ENCODE measurements at places on chromosomes 3 and 15.

GRCh38 chr3:80252113-80252512 lies 484.3 kb upstream of the ROBO1 start:
- DNase-seq, result no peak

- DNase-seq, result no peak
These were observed 11.1 kb upstream of the TPRG1 start for GRCh38 chr3:189160519-189161309.

DNA sequence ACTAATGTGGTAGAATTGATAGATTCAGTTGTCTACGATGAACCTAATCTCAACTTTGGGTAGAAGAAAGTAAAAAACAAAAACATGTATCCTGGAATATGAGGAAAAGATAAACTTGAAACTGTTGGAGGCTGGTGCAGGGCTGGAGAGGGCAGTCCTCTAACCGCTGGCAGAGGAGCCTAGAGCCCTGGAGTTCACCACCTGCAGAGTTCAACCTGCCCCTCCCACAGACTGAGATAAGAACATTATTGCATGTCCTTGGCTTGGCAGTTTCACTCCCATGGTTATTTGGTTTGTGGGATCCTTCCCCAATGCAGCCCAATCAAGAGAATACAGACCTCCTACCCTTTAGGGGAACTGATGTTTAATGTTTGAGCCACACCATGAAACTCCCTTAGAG lies 53.2 kb upstream of the GATM start:
- DNase-seq, result no peak

- no peak for DNase-seq
These were observed 151.8 kb upstream of the SOX14 start for GRCh38 chr3:137612291-137612690.

- no peak for DNase-seq
These were observed 98.8 kb upstream of the HACD2 start for GRCh38 chr3:123683505-123684154.

DNA sequence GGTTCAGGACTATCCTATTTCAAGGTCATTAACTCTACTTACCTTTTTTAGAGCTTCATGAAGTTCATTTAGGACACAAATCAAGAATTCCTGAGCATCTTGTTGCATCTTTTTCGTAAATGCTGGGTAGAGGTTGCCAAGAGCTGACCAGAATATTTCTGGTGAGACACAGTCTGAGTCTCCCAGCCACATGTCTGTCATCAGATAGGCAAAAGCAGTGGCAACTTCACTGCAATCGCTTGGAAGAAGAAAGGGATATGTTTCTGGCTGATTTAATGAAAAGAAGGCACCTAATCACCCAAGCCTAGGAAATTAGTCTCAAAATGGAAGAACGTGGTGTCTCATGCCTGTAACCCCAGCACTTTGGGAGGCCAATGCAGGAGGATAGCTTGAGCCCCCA lies 2.9 kb downstream of the USP50 start:
- DNase-seq, result no peak

DNA sequence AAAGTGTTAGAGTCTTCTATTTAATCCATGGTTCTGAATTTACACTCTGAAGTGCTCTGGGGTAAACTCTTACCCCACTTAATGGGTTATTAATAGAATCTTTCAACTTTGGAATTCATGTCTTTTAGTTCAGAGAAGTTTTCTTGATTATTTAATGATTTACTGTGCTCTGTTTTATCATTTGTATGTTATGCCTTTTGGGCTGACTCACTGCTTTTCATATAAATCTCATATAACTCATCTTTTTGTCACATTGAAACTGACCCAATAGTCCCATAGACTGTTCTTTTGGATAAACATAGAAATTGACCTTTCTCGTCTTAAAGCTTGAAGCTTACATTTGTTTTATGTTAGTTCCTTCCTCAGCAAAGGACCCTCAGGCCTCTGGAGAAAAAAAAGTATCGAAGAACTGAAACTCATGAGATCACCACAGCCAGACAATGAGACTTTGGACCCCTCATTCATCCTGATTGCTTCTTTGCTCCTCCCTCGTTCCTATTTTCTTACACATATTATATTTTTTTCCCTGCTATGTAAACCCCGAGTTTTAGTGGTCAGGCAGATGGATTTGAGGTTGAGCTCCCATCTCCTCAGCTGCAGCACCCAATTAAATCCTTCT lies 229.1 kb upstream of the CBLB start:
- no peak for DNase-seq

- no peak for DNase-seq
These were observed 258.4 kb downstream of the OPA1 start for GRCh38 chr3:193851428-193851847.

GRCh38 chr3:42066516-42067181 lies 24.5 kb upstream of the TRAK1 start:
- DNase-seq, result peak; percentile 84

DNA sequence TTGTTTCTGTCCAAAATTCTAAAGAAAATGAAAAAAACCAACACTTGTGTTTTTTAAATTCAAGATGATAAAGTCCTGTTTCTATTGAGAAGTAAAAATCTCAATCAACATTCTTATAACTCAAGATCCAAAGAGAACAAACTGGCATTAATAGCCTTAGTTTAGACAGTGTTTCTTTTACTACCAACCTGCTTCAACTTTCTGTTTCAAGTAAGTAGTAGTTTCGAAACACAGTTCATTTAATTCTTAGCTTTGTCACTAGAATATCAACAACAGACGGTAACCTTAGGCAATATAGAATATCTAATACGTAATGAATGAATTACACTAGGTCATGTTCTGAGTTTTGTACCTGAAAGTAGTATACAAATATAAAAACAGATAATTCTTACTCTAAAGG lies 23.7 kb downstream of the CIP2A start:
- no peak for DNase-seq

DNA sequence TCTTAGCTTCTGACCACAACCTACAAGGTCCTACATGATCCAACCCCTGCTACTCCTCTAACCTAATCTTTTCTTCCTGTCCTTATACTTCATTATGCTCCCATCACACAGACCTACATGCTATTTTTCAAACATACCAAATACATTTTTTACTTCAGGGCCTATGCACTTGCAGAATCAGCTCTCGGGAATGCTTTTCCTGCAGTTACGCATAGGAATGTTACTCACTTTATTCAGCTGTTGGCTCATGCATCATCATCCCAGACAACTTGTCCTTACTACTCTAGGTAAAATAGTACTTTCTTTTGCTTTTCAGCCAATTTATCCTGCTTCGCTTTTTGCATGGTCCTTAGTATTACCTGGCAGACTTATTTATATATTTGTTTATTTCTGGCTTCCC lies 105.6 kb downstream of the OXSM start:
- peak; percentile 4 for DNase-seq

GRCh38 chr3:167110901-167111300 lies 269.2 kb downstream of the ZBBX start:
- no peak for DNase-seq

DNA sequence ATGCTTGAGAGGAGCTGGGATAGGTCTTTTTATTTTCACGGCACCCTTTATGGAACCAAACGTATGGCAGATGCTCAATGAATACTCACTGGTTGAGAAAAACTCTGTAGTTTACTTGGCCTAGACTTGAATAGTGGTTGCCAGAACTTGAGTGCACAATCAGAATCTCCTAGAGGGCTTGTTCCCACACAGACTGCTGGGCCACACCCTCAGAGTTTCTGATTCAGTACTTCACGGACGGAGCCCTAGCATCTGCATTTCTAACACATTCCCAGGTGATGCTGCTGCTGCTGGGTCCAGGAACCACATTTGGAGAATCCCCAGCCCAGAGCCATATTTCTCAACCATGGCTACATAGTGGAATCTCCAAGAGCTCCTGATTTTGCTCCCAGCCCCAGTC lies 24.6 kb downstream of the CA12 start:
- no peak for DNase-seq

GRCh38 chr3:55965776-55966175 lies 478.7 kb upstream of the WNT5A start:
- no peak for DNase-seq

DNA sequence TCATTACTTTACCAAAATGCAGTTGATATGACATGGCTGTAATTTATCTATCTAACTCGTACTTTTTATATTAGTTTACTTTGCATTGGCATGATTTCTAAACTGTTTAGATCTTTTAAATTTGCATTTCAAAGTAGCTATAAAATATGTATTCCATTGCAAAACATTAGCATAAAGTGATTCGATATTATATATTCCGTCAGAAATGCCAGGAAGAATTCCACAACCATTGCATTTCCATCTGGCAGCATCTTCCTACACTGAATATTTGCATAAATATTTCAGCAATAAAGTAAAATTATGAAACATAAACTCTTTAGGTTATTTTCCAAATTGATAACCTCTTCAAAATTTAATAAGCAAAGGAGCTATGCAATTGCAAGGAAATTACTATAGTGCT lies 546.6 kb downstream of the MFSD1 start:
- no peak for DNase-seq

DNA sequence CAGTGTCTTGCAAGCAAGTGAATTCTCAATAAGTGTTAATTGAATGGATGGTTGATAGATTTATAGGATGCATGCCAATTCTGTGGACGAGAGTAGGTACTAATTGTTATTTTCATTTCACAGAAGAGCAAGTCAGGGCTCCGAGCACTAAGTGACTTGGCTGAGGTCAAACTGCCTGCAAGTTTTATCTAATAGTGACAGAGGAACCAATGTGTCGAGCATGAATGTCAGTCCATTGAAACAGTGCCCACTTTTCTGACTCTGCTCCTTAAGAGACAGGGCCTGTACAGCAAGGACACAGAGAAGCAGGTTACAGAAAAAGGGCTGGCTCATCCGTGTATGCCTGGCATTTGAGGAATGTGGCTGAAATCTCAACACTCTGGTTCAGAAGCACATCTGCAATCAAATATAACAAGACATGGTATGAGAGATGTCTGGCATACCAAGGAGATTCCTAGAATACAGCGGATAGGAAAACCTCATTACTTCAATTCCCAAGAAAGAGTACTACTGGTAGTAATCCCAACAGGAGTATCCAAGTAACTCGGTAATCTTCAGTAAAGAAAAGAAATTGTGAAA lies 6.0 kb upstream of the B3GNT5 start:
- peak; percentile 41 for DNase-seq

GRCh38 chr15:51128701-51129100 lies 34.0 kb upstream of the TNFAIP8L3 start:
- DNase-seq, result no peak

- no peak for DNase-seq
These were observed 994 bp downstream of the MESP1 start for GRCh38 chr15:89749951-89750559.

DNA sequence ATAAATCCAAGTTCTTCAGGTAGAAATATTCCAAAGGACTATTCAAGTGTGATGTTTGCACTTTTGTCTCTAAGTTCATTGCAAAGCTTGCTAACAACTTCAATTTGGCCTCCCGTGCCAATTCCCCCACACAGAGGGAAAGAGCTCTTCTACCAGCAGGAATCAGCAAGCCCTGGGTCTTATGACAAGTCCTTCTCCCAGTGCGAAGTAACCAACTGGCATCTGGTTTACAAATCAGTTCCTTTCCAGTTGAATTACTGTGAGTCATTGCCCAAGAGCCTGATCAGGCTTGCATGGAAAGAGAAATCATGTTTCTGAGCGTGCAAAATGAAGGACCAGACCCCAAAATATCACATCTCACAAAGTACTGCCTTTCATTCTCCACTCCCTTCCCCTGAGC lies 62.7 kb upstream of the SLCO3A1 start:
- DNase-seq, result no peak

DNA sequence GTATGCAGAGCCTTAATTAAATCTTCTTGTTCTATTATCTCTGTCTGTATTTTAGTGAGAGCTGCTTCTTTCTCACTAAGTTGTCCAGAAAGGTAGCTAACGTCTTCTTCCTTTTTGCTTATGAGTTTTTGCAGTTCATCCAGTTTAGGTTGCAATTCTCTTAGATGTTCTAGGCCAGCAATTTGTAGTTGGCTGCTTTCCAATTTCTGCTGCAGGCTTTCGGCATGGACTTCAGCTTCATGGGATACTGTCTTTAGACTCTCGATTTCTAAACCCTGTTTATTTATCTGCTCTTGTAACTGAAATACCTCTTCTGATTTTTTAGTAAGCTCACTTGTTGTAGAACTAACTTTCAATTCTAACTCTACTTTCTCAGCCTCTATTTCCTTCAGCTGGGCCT lies 35.5 kb upstream of the HCLS1 start:
- no peak for DNase-seq

GRCh38 chr3:15438983-15439382 lies 11.6 kb downstream of the EAF1 start:
- peak; percentile 73 for DNase-seq

DNA sequence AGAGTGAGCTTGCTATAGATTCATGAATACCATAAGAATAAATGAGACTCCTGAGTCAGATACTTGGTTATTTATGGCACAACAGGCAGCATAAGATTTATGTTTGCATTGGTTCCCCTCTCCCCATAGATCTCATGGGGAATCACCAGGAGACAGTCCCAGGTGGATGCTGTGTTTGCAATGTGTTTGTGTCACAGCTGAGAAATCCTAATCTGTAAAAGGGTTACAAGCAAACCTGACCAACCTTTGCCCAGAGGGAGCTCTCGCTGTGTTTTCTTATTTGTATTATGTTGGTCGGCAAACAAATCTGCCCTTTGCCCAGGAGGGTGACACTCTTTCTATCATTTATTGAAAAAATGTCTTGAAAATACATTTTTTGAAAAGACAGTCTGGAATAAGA lies 236.2 kb downstream of the ZPLD1 start:
- DNase-seq, result no peak

GRCh38 chr3:39443530-39443929 lies 23.9 kb upstream of the MOBP start:
- DNase-seq, result no peak

DNA sequence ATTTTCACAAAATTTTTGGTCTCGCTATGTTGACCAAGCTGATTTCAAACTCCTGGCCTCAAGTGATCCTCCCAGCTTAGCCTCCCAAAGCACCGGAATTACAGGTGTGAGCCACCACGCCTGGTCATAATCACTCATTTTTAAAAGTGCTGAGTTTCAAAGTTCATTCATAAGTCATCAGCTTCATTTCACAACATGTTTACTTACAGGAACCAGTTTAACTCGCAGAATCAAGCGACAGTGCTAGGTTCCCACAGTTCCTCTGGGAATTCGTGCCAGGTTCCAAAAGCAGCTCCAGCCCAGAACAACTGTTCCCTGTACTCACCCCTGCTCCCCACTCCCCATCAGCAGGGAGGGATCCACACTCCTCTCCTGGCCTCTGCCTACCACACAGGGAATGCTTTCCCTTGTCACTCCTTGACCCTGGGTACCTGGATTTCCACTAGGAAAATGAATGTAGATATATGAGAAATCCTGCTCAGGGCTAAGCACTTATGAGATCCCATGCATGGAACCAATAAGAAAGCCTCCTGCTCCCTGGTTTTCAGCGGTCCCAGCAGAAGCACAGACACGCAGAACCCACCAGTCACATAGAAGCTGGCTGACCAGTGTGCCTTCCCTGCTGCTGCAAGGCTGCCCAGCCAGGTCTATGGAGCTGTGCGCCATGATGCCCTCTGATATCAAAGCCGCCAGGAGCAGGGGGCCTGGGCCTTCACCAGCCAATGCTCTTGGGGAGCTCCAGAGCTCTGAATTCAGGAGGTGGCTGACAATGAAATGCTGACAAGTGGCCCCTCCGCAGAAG lies 72.3 kb downstream of the ITGB5 start:
- DNase-seq, result peak; percentile 33

Measured in fibroblast of pulmonary artery (primary cell).